Naive thymus-derived CD8-positive, alpha-beta T cell (primary cell): ENCODE measurements at places on chromosomes 16 and 17.

DNA sequence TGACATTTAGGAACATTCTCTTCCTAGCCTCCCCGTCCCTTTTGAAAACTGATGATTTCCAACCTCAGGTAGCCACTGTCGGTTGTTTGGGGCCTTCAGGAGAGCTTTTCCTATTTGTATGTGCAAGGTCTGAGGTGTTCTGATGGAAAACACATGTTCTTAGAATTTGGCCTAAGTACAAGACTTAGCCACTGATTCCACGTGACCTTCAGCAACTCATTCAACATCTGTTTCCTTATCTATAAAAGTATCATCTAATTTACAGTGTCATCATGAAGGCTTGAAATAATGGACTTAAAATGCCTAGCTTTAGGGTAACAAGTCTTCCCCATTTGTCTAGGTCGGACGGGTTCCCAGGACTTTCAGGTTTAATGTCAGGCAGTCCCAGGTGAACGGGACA lies 259.3 kb downstream of the SOX9 start:
- DNase-seq, result no peak

DNA sequence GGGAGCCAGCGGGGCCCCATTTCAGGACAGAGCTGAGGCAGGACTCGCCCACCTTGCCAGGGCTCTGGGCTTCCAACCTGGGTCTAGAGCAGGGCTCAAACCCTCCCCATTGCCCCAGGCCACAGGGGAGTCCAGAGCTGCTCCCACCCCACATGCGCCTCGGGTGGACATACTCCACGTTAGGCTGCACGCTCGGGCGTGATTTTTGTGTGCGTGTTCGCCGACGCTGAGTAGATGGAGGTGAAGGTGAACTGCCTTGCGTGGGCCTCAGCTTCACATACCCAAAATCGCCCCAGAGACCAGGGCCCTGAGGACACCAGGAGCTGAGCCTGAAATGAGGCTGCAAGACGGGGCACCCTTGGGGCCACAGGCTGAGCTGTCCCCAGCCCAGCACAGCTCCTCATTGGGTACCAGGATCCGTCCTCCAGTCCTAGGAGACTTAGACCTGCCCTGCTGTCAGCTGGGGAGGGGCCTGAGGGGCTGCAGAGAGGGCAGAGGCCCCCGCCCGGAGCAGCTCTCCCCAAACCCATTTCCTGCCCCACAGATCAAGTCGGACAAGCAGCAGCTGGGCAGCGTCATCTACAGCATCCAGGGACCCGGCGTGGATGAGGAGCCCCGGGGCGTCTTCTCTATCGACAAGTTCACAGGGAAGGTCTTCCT lies 8.2 kb downstream of the CDH15 start:
- no peak for DNase-seq

GRCh38 chr17:31549121-31549524 lies 157.6 kb downstream of the RAB11FIP4 start:
- DNase-seq, result no peak

GRCh38 chr16:31242206-31242605 lies 17.6 kb upstream of the ITGAM start:
- DNase-seq, result no peak

GRCh38 chr16:381789-382717 lies at the start of gene PGAP6:
Gene PGAP6 (minus strand): TSS chr16:381978. CDS start chr16:381821, 157 bp downstream.
- peak; percentile 66 for DNase-seq

GRCh38 chr16:10098991-10099390 lies 83.2 kb downstream of the GRIN2A start:
- DNase-seq, result no peak

GRCh38 chr16:64304951-64305350 lies 816.9 kb downstream of the CDH11 start:
- no peak for DNase-seq

DNA sequence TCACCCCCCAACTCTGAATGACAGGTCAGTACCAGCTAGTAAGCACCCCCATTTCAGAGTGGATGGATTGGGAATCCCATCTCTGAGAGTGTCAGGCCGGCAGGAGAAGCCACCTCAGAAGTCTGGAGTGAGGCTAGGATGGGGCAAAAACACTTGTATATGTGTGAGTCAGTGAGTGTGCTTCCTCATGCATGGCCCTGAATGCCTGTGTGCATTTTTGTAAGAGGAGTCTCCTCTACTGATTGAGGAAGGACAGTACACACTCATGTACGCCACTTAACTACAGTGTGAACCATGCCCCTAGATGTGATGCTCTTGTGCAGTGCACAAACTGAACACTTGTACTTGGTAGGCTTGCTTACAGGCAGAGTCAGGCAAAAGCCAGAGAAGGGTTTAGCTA lies 22.3 kb upstream of the NAGS start:
- DNase-seq, result no peak

DNA sequence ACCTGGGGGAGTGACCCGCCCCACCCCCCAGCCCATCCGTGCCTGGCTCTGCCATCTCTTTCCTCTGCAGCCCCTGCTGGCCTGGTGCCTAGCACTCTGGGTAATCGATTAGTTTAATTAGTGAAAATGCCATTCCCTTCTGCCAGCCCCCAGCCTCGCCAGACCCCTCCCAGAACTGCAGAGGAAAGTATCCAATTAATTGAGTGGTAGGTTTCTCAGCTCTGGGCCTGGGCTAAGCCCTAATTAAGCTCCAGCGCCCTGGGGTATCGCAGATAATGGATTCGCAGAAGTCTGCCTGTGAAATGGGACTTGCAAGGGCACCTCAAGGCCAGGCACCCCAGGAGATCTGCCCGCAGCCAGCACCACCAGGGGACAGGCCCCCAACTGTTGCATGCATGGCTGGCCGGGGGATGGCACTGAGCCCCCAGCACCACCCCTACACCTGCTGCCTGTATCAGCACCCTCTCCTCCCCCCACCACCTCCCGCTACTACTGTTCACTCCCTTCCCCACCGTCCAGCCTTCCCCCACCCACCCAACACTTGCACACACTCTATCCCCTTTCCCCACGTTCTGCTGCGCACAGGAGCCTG lies 19.7 kb upstream of the SPPL2C start:
- no peak for DNase-seq

DNA sequence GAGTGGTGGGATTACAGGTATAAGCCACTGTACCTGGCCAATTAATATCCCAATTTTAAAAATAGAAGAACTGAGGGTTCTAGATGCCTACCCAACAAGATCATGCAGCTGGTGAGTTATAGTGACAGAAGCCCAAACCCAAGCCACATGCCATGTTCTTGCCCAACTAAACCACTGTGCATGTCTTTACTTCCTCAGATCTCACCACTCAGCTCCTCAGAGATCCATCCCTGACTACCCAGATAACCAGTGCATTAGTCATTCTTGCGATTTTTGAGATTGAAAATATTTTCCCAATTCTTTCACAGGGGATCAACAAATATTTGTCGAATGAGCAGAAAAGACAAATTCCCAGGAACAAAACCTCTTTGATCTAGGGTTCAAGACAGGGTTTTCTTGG lies 303.1 kb downstream of the CBLN1 start:
- DNase-seq, result no peak

DNA sequence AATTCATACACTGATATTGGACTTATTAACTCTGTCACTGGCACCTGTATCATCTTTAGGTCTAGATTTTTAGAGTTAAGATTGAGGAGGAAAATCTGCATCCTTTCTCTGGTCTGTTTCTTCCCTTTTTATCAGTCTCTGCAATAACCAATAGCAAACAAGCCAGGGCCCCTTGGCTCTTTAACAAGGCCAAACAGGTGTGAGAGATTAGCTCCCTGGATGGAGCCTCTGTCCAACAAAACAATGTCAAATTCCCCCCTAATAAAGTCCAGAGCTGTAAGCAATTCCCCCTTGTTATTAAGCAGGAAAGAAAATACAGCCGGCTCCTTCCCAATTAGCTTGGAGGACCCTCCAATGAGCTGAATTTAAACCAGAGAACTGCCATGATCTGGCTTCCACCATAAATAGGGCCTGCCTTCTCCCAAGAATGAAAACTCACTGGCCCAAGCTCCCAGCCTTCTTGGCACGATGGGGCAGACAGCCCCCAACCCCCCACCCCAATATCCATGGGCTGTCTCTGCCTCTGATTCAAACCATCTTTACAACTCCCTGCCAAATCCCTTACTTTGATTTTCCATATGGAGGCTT lies 56.1 kb upstream of the SOX9 start:
- DNase-seq, result no peak

DNA sequence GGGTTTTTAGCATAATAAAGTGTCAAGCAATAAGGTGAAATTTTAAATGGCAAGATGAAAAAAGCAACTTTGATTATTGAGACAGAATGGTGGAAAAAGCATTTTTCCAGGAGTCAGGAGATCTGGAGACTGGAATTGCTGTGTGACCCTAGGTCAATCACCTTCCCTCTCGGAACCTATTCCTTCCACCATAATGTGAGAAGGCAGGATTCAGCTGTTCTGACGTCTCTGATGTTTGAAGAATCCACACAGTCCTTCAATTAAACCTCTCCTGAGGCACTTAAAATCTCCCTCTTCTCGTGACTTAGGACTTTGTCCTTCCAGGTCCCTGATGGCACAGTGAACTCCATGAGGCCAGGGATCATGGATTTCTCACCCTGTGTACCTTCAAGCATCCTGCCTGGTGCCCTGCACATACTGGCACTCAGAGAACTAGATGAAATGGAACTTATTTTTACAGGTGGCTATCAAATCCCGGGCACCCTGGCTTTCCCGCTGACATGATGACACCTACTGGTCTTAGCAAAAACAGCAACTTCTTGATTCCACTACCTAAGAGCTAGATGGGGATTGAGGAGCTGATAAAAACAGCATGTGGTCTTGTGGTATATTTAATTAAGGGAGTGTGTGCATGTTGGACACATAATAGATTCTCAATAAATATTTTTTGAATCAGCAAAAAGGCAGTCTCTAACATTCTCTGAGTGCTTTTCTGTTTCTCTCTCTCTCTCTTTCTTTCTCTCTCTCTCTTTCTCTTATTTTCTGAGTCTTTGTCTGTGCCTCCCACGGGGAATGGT lies 2.3 kb upstream of the CCDC182 start:
- DNase-seq, result peak; percentile 41

GRCh38 chr17:29126268-29126930 lies 53.8 kb downstream of the MYO18A start:
- DNase-seq, result no peak

DNA sequence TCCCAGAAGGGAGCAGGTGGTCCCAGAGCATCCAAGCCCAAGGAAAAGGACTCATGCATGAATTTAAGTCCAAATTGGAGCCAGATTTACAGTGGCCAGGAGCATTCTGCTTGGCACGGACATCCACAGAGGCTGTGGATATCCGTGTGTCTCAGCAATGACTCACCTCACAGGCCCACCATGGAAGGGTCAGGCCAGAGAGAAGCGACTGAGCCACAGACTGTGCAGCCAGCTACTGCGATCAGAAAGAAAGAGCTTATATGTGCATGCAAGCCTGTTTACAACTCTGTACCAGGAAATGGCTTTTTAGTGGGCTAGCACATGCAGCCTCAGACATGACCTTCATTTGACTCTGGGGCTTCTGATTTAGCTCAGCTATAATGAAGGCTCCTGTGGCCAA lies 231.0 kb downstream of the C16orf95 start:
- no peak for DNase-seq

- DNase-seq, result no peak
Measured at GRCh38 chr17:41415833-41416335, 8.5 kb downstream of the KRT37 start.

GRCh38 chr16:64092271-64092670 lies 1029.6 kb downstream of the CDH11 start:
- no peak for DNase-seq

DNA sequence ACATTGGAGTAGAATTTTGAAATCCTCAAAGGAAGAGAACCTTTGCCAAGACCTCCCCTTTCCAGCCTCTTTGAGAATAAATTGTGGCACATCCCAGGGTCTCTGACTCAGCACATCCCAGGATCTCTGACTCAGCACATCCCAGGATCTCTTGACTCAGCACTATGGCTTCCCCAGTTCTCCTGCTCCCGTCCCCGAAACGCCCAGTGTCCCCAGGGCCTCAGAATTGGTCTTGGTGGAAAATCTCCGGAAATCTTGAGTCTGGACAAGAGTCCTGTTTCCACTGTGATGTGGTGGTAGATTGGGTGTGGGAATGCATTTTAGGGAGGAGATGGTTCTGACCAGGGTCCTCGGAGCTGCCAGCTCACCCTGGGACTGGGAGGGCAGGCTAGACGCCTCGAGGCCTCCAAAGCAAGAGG lies 19.2 kb downstream of the PLXDC1 start:
- no peak for DNase-seq

DNA sequence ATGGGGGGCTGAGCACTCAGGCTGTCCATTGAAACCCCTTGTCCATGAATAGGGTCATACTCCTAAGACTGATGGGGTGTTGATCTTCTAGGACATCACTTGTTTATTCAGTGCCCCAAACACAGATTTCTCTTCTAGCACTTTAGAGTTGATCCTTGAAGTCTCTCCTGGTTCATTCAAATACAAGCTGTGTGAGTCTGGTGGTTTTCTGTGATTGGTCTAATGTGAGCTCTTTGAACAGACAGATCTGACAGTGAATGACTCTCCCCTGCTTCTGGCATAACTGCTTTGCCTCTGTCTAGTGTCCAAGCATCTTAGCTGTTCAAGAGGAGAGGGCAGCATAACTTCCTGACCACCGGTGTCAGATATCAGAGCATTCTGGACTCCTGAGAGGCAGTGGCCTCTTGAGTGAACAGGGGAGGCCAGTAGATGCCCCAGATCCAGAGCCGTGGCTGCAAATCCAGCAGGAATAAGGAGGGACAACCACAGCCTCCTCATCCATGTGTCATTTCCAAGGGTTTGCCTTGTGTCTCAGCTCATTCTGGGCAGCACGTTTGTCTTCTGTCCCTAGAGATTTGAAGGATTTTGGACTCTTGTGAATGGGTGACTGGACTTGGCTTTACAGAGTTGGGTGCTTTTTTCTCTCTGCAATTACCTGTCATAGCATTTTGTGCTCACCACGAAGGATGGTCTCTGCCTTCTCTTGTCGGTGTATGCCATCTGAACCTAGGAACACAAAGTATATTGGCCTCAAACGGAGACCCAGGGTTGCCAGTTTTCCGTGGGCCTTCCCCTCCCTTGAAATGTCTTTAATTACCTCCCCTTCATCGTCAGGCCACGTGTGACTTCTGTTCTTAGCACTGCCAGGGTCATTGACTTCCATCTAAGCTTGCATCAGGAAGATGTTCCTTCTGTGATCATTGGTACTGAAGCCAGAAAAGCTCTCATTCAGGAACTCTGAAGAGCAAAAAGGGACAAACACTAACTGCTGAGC lies 13.9 kb upstream of the CLEC18C start:
- no peak for DNase-seq

GRCh38 chr16:87236516-87237115 lies 80.6 kb downstream of the C16orf95 start:
- no peak for DNase-seq
